ENCODE measurements at places on chromosomes 5 and 9. TPM values are rescaled to one million over a fixed set of nuclear protein-coding genes. Genes with fewer than 3 reads are reported as not detected.

- no peak for DNase-seq
These were observed 13.8 kb upstream of the TGFBI start for GRCh38 chr5:136015003-136015375.

DNA sequence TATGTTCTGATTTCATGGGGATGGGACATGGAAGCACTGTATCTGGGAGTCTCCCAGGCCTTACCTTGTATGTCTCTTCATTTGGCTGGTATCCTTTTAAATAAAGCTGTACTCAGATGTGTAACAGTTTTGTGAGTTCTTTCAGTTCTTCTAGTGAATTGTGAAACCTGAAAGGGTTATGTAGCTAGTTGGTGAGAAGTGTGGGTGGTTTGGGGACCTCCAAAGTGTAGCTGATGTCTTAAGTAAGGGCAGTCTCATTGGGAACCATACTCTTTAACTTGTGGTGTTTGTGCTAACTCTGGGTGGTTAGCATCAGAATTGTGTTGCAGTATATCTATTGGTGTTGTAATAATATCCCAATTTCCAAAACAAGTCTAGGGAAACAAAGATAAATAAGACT, 166.9 kb upstream of the CCNH start:
- no peak for DNase-seq

Gene RASEF
- total RNA-seq: under 0.01 TPM

- DNase-seq: no peak
These were observed 86.6 kb downstream of the FEM1C start for GRCh38 chr5:115458003-115458409.

DNA sequence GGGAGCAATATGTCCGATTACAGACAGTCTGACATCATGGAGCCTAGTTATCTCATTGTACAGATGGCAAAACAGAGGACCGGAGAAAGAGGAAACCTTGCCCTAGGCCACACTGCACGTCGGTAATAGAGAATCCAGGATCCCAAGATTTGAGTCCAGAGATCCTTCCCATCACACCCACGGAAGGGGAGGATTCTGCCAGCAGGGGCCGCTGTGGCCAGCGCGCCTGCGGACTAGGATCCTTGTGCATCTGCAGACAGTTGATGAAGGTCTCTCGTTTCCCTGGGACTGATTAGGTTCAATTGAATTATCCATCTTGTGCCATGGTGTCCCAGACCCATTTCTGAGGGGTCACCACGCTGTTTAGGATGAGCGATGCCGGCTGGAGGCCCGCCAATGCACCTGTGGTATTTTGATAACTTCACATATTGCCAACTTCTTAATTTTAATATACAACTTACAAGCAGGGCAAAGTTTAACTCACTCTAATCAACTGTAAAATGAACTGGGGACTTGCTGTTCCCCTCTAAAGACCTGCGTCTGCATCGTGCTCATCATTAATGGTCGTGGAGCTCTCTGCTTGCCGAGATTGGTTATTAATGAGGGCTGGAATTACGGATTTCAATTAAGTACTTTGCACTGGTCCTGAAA, 592.7 kb upstream of the BRINP1 start:
- peak; percentile 29 for DNase-seq

Gene FST
- total RNA-seq: 141 TPM

- DNase-seq: no peak
These were observed 8.3 kb upstream of the NDFIP1 start for GRCh38 chr5:142100307-142100706.

Gene IL5
- total RNA-seq: not detected
